HT-29 (cell line): ENCODE measurements at places on chromosomes 2 and 18.

- DNase-seq: no peak
Observed at GRCh38 chr2:205957452-205958154, 128.4 kb downstream of the INO80D start.

DNA sequence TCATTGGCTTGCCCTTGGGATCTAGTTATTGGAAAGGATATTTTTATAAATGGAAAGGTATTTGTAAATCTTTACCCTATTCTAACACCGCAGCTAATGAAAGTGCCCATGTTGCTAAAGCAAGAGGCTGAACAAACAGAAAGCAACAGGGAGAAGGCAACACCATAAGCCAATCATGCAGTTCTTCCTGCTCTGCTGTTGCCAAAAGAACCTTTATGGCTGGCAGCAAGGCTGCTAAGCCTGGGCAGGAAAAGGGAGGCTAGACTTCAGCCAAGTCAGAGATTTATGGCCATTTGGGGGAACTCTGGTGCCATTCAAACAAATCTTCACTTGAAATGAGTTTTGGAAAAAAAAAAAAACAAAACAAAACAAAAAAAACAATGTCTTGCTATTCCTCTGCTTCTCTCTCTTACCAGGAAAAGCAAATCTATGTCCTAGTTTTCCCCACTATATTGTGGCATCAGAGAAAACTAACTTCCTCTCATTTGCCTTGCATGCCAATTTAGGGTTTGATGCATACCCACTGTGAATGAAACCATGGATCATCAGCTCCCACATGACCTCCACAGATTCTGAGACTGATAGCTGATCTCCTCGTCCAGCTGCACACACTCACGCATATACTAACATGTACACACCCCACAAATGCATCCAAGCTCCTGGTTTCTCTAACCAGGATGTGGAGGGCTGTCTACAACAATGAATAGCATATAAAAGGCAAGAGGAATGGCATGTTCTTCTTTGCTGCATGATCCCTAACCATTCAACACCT is 179.3 kb downstream of the C1D start:
- no peak for DNase-seq

DNA sequence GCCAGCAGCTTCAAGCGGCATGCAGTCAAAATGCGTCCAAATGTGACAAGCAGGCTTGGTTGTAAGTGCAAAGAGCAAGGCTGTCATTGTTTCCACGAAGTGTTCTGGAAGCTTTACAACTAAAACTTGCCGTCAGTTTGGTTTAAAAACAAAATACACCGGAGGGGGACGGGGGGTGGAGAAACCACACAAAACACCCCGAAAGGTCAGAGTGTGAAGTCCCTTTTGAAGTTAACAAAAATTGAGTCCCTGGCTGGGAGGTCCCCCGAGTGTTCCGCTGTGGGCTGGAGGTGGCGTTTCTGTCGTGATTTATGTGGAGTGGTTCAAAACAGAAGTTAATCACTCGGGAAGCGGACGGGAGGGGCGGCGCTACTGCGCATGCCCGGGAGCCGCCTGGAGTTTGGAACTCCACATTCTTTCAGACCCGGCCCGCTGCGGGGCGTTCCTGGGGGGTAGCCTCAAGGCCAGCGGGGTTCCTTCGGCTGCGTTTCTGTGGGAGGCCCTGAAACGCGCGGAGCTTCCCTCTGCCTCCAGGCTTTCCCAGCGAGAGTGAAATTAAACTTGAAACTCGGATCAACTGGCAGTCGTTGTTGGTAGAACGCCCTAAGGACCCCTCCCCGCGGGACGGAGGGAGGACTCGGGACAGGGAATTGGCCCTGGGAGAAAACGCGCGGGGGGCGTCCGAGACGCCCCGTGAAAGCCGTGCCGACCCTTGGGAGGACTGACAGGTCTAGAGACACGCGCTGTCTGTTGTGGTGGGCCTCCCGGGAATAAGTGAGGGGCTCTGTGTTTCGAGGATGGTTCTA is 1.4 kb downstream of the TGIF1 start:
- DNase-seq: peak; percentile 97

- no peak for DNase-seq
Observed at GRCh38 chr2:195445639-195446038, 211.4 kb upstream of the SLC39A10 start.

DNA sequence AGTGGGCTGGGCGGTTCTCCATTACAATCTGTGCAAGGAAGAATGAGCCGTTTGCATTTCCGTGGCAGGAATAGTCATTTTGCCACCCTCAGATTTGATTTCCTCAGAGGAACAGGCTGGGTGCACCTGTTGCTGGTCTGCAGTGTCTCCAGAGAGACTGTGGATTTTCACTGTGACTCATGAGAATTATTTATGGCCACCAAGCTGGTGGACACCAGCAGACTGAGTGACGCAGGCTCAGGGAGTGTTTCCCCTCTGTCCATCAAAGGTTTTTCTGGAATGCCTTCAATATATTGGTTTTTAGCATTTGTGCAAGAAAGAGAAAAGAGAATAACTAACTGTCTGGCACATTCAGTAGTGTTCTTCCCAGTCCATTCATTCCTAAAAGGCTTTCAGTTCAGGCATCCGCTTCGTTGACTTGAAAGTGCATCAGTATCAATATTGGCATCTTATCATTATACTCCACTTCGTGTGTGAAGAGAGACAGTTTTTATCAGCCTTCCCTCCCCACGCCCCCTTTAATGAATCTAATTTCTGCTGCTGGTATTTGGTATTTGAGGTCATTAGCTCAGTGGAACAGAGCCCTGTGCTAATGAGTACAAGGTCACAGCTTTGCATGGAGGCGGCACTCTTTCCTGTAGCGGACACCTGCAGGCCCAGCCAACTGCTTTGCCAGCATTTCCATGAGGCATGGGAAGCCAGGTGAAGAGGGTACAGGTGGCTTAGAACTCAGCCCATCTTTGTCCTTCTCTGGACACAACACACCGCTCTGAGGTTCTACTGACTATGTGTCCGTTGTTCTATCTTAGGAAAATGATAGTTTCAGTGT is 39.9 kb downstream of the PRKCE start:
- no peak for DNase-seq

- DNase-seq: no peak
Observed at GRCh38 chr2:233989221-233989858, 61.2 kb upstream of the SPP2 start.

GRCh38 chr18:66129248-66129647 is 378.4 kb downstream of the CDH7 start:
- DNase-seq: no peak

DNA sequence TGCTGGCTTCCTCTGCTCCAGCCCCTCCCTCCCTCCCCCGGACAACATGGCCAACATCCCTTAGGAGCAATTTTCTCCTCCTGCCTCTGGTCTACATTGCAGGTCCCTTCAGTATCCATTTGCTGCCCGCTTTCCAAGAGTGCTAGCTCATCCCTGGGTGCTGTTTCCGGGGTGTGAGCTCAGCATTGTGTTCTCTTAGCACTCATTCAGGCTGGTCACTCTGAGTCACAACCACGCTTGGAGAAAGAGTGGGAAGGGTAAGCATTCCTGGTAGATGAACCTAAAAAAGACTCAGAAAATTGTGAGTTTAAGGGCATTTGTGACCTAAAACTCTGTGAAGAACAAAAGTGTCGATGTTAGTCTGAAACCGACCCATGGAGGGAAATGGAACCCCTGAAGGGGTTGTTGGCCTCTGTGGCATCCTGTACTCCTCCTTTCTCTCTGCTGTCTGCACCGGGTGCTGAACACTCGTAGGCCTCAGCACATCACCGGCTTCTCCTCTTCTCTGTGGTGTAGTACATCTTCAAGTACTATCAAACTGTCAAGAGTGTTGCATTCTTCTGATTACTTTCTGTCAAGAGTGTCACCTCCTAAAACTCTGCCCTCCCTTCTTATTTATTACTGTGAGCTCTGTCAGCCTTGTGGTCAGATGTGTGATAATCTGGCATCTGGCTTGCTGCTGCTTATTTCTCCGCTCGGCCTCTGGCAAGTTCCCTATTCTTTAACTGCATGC is 73.0 kb downstream of the CTNNA2 start:
- DNase-seq: no peak

GRCh38 chr18:6610466-6610865 is 119.0 kb upstream of the ARHGAP28 start:
- no peak for DNase-seq

- no peak for DNase-seq
Observed at GRCh38 chr2:147772781-147773180, 72.0 kb upstream of the ACVR2A start.

GRCh38 chr2:44948565-44949328 is 7.2 kb downstream of the SIX3 start:
- DNase-seq: no peak

DNA sequence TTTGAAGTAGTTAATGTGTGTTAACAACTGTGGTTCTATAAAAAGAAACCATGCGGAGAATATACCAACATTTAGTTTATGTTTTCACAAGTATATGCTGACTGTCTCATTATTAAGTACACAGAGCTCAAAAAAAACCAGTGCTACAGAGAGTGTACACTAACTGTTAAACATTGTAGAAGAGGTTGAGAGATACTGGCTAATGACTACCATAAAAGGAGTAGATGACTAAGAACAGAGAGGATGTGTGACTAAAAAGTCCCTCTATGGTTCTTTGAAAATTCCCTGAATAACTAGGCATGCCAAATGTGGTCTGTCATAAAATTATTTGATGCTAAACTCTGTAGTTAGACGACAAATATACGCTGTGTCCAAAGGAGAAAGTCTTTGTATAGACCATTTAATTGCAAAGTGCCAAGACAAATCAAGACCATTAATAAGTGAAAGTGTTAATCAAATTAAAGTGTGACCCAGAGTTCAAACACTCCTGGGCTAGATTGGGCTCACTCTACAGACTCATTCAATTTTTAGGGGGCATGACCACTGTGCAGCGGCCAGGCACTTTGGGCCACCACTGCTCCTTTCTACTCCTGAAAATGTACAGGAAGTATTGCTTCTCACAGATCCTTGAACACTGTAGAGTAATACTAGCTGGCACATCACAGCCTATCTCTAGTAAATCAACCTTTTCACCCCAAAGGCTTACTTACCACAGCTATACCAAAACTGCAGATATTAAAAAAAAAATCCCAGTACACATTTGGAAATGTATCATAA is 45.1 kb upstream of the SERTAD2 start:
- no peak for DNase-seq

- DNase-seq: no peak
Observed at GRCh38 chr2:106970471-106971261, 84.7 kb upstream of the ST6GAL2 start.

DNA sequence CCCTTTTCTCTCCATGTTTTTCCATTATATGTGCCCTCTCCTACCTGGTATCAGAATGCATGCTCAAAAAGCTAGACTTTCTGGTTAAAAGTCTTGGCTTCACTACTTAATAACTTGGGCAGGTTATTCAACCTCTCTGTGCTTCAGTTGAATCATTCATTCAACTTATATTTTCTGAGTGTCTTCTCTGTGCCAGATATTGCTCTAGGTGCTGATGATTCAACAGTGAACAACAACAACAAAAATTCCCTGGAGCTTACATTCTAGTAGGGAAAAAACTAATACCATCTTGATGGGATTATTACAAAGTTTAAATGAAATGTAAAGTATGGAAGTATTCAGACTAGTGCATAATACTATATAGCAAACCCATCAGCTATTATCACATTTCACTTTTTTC is 55.2 kb downstream of the SOS1 start:
- no peak for DNase-seq

GRCh38 chr2:69223759-69224511 is 163.1 kb downstream of the GFPT1 start:
- DNase-seq: no peak

GRCh38 chr2:71934320-71934593 is 213.4 kb downstream of the CYP26B1 start:
- no peak for DNase-seq

DNA sequence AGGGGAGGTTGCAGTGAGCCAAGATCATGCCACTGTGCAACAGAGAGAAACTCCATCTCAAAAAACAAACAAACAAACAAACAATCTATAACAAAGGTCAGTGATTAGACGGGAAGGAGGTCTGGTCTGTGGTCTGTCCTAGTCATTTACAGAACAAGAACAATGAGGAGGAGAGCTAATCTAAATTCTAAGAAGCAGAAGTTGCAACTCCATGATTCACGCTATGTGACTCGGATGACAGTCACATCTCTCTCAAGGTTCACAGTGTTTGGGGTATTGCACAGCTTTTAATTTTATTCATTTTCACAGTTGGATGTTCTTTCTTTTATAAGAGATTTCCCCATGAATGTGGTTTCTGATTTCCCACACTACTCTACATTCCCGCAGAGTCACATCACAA is 218.7 kb upstream of the PIEZO2 start:
- no peak for DNase-seq

- DNase-seq: no peak
Observed at GRCh38 chr18:5625076-5625475, 81.3 kb upstream of the EPB41L3 start.

DNA sequence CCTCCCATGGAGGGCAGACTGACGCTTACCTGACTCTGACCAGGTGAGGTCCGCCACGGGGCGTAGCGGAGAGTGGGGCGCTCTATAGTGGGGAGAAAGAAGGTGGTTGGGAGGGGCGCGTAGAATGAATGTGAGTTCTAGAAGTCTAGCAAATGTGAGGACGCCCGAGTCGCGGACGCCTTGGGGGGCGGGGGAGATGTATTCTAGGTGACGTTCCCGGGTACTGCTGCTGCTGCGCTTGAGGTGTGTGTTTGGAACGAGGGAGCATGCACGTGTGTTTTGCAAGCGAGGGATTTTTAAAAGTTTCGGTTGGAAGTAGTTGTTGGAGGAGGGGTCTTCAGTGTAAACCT is 758 bp downstream of the RIF1 start:
- DNase-seq: peak; percentile 53

- DNase-seq: no peak
Observed at GRCh38 chr18:59426855-59427254, 67.8 kb upstream of the LMAN1 start.

- peak; percentile 60 for DNase-seq
Observed at GRCh38 chr2:181466661-181467576, 9.7 kb downstream of the ITGA4 start.

GRCh38 chr18:55539240-55539639 is 48.8 kb downstream of the TCF4 start:
- DNase-seq: no peak

DNA sequence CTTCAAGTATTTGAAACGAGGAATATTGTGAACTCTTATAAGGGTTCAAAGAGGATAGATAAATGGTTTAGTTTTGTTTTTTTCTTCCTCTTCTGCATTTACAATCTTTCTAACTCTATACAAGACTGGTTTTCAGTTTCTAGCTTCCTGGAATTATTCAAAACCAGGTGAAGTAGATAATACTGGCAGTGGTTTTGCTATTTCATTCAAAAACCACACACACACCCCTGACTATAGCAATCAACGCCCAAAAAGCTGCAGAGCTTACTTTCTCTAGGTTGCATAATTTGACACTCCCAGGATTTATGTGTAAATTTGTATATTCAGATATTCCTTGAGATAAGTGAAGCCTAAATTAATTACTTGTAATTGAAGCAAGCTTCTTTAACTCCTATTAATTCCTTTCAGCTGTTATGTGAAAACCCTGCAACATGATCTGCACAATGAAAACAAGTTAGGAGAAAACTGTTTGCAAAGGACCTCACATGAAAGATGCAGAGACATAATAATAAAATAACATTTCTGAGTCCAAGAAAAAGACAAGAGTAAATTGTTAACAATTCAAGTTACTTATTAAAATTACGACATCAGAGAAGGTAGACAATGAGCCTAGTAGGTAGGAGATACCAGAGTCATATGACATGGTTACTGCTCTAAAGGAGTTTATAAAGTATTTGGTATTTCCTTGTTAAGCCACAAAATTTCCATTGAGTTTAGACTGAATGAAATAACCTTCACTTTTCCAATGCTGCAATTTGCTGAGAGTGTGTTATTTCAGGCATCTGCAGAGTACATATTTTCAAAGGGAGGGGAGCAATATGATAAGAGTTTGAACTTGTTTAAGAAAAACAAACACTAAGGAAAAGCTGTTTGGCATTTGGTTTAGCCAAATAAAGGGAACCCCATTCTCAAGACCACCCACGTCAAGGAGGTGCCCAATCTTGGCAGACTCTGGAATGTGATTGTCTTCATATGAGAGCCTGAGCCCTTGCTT is 1.6 kb upstream of the NFE2L2 start:
- DNase-seq: peak; percentile 48
